Stimulated activated CD4-positive, alpha-beta T cell treated with anti-CD3 and anti-CD28 coated beads, Interleukin-1b, Interleukin-23, amount 100 ng/mL, for 1 hour (primary cell): ENCODE measurements at places on chromosomes 11 and 22.

- DNase-seq: no peak
Measured at GRCh38 chr22:36852056-36852973, 8.5 kb upstream of the NCF4 start.

- DNase-seq: no peak
Measured at GRCh38 chr22:19959043-19959586, 17.5 kb upstream of the TXNRD2 start.

- DNase-seq: no peak
Measured at GRCh38 chr11:31340903-31341572, 28.5 kb downstream of the DCDC1 start.

DNA sequence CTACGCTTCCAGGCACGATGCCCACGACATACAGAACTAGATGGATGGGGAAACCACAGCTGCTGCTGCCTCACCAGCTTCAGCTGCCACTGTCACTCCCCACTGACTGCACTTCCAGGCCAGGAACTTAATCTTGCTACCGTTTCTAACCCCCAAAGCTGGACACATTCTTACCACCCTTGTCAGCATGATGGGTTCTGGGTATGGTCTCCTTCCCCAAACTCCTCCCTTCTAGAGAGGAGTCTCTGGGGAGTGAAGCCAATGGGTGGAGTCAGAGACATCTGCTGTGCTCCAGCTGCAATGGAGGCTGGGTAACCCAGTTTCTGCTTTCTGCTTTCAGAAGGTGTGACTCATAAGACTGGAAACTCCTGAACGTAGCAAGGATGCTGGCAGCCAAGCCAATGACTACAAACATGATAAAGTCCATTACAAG is 87.0 kb upstream of the THY1 start:
- no peak for DNase-seq

GRCh38 chr11:66317322-66317722 is 478 bp upstream of the CD248 start:
- DNase-seq: no peak

DNA sequence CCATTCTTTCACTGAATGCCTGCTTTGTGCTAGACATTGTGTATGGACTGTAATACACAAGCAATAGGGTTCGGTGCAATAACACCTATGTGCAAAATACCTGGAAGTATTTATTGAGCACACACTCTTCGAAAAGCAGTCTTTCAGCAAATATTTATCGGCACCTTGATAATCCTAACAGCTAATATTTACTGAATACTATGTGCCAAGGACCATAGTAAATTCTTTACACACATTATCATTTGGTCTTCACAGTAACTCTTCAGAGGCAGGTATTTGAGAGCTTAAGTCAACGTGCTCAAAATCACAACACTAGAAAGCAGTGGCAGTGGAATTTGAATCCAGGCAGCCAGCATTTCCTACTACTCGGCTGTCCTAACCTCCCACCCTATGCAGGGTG is 2.2 kb downstream of the B3GNT6 start:
- DNase-seq: no peak

GRCh38 chr11:33329705-33330329 is 72.6 kb downstream of the HIPK3 start:
- peak; percentile 4 for DNase-seq

DNA sequence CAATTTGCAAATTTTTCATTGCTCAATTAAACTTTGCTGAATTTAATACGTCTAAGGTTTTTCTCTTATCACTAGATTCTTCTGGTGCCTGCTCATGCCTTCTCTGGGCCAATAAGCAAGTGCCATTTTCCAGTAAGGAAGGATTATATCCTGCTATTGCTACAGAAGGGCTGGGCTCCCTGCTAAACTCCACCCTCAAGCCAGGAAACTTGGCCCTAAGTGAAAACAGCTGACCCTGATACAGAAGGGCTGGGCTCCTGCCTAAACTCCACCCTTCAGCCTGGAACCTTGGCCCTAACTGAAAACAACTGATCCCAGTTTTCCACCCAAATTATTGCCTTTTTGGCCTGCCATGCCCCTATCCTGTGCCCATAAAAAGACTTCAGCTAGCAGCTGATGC is 385.3 kb downstream of the DYNC2H1 start:
- DNase-seq: no peak

- no peak for DNase-seq
Measured at GRCh38 chr11:113908098-113908497, 3.5 kb downstream of the HTR3B start.

- peak; percentile 0 for DNase-seq
Measured at GRCh38 chr11:28697920-28698827, 590.0 kb downstream of the METTL15 start.
